ENCODE measurements at places on chromosomes 4 and X.

- no peak for DNase-seq
Measured at GRCh38 chrX:133604801-133605200, 189.5 kb upstream of the GPC4 start.

DNA sequence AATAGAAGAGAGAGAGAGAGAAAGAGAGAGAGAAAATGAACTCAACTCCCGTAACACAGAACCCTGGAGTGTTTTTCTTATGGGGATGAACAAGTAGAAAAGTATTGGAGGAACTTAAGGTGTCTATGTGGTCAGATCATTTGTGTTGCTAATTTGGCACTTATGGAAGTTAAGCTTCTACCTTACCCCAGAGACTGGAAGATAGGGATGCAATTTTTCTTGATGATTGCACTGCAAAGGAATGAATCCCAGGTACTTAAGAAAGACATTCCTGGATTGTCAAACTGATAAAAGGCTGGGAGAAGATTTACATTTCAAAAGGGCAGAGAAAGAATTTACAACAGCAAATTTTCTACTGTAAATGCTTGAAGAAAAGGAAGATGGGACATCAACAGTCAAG is 57.2 kb downstream of the MAP9 start:
- DNase-seq = no peak

- no peak for DNase-seq
Measured at GRCh38 chr4:70903291-70903603, 1.1 kb downstream of the MOB1B start.

DNA sequence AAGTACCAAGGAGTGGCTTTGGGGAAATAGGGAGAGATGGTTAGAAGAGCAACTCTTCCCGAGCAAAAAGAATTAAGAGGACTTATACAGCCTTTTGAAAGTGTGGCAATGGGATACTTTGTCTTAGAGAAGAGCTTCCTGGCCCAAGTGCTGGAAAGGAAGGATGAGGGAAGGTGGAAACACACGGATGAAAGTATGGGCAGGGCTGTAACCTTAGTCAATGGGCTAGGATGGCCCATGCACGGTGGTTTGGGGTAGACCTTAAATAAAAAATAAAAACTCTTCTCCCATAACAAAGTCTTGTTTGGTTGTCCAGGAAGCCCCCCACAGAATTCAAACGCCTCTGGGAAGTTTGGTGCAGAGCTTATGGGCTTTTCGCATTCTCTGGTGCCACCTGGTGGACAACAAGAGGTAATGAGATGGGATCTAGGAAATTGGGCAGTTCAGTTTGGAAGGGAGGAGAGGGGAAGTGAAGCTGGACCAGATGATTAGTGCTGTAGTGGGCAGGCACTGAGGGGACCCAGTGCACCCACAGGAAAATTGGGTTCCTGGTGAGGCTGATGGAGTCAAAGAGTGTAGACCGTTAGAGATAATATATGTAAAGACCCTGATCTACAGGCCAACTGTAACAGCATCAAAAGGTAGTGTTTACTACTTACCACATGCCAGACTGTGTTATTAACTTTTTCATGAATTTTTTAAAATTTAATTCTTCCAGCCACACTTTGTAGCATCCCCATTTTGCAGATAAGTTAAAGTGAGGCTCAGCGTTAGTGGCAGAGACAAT is 13.8 kb upstream of the ENOX2 start:
- DNase-seq = peak; percentile 34

DNA sequence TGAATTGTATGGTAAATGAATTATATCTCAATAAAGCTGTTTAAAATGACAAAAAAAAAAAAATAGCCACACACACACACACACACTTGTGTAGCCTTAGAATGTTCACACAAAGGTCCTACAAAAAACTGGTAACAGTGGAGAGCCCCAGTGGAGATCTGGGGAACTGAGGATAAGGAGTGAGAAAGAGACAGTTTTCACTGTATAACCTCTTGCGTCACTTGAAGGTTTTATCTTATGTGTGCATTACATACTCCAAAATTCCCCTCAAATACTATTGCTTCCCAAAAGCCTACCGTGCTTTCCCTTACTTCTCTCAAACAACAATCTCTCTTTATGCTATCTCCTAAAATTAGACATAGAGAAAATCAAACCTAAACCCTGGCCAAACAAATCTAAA is 67.8 kb downstream of the SMC1A start:
- no peak for DNase-seq

- DNase-seq = no peak
Measured at GRCh38 chr4:130393231-130393630, 1297.3 kb downstream of the C4orf33 start.

DNA sequence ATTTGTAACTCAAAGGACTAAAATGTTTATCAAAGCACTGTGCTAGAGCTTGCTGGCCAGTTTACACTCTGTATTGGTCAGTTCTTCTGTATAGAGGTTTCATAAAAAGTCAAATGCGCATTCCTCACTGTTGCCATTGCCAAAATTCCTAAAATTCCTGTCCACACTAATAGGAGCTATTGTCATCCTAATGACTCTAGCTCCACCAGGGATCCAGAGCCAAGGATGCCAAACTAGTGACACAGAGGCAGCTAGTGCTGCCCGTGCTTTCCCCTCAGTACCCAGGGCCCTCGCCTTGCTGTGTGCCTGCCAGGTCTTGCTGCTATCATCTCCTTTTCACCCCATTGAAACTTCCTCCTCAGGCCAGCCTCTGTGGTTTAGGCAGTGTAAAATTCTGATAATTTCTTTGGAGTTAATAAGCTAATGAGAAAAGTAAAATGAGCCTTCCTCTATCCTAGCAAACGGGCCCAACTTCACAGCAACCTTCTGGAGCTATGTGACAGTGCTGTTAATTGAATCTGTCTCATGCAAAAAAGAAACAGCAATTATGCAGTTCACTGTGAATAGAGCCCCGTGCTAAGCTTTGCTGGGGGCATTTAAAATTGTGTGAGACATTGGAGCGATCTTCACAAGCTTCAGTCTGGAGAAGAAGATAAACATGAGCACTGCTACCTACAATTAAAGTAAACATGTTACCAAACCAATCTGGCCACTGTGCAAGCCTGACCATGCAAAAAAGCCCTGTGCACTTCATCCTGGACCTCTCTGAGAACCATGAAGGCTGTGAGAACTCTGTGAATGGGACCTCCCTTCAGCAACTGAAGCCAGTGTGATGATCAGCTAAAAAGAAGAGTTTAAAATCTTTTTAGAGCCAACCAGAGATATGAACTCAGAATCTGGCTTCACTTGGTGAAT is 43.1 kb upstream of the FGF2 start:
- DNase-seq = no peak
